ENCODE measurements at places on chromosomes 1 and 21.

DNA sequence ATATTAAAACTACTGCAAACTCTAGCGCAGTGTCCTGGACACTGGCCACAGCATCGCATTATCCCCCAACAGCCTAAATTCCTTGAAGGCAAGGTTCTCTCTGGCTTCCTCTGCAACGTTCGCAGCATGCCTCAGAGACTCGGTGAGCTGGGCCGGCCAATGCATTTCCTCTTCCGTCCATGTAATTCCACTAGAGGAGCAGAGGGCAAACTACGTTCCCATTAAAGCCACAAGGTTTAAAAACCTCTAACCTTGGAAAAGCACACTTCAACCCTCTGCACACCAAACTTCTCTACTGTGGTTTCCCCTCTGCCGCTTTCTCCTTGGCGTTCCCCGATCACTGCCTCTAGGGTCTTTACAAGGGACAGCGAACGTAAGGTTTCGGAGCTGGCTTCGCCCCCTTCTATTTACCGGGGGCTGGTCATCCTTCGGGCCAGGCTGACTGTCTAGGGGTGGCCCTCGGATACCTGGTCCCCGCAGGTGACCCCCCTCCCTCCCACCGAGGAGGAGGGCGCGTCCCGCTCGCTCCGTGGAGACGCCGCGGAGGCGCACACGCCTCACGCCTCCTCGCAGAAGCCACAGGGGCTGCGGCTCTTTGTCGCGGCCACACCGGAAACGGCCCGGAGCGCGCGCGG lies 456 bp upstream of the SMYD2 start:
- peak; percentile 60 for DNase-seq

- no peak for DNase-seq
These were observed 467.6 kb upstream of the PKN2 start for GRCh38 chr1:88216441-88216840.

DNA sequence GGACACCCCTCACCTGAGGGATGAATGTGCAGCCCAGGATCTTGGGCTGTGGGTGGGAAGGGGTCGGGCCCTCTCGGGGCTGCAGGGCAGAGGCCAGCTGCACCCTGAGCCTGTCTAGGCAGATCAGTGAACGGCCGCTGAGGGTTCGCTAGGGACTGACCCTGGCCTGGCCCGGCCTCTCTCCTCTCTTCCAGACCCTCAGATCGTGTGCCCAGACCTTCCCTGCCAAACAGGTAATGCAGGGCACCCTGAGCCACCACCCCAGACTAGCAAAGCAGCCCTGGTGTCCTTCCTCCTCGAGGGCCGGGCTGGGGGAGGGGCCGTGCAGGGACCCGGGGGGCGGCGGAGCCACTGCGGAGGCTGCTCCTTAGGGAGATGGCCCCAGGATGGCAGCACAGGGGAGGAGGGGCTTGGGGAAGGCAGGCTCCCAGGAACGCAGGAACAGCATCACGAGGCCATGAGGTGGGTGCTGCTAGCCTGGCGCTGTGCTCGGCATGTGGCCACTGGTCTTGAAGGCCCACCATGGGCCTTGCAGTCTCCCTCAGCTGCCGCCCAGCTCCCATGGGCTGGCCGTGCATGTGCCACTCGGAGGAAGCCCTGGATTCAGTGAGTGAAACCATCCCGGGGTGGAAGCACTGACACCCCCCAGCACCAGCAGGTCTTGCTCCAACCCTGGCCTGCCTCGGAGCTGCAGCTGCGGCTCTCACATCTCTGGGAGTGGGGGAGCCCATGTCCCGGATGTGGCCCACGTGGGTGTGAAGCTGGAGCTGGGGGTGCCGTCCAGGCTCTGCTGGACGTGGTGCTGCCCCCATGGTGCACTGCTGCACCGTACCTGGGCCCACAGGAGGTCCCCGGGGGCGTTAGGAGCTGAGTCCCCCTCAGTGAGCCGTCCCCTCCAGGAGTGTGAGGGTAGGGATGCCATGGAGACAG lies 28.7 kb downstream of the COL6A2 start:
- DNase-seq, result no peak

DNA sequence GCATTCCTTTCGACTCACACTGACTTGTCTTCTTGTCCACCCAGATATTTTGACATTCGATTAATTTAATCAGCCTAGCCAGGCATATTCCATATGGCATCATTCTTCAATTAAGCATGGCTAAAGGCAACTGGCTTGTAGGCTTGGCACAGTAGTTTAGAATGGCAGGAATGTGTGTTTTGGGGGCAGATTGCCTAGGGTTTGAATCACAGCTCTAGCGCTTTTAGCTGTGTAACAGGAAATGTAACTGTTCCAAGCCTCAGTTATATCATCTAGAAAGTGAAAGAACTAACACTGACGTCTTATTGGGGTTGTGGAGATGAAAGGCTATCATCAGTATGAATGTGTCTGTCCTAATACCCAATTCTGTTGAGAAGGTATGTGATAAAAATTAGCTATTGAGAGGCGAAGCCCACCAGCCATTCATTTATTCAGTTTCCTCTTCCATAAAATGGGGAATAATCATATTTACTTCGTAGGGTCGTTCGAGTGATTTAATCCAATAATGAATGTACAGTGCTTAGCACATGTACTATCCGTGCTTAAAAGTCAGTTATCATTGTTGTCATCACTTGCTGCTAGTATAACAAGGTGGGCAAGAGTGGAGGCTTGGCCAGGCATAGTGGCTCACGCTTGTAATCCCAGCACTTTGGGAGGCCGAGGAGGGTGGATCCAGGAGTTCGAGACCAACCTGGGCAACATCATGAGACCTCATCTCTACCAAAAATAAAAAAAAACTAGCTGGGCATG lies 41.6 kb upstream of the GRHL3 start:
- peak; percentile 38 for DNase-seq

DNA sequence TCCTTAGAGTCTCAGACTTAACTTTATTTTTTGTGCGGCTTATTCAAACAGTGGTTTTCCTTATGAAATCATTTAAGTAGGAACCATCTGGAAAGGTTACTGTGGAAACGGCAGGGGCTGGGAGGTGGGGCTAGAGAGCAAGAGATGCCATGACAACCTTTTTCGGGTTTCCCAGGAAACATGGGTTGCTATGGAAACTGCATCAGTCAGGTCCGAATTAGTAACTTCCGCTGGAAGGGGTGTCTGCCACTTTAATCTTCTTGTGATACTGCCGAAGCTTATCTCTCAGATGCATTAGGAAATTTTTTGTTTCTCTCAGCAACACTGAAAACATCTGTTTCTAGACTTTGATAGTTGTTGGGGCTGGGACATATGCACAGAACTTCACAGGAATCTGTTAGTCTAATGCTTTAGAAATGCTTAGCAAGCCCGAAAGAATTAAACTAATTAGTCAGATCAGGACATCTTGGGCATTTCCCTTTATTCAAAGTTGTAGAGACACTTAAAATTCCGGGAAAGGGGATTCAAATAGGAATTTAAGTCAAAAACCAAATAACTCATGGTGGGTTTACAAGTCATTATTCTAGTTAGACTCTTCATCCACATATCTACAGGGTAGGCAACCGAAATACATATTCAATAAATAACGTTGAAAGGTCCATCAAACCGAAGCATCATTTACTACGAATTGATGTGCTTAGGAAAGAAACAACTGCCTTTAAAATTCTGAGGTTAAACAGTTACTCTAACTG lies 2.6 kb downstream of the KCNA3 start:
- DNase-seq, result no peak

DNA sequence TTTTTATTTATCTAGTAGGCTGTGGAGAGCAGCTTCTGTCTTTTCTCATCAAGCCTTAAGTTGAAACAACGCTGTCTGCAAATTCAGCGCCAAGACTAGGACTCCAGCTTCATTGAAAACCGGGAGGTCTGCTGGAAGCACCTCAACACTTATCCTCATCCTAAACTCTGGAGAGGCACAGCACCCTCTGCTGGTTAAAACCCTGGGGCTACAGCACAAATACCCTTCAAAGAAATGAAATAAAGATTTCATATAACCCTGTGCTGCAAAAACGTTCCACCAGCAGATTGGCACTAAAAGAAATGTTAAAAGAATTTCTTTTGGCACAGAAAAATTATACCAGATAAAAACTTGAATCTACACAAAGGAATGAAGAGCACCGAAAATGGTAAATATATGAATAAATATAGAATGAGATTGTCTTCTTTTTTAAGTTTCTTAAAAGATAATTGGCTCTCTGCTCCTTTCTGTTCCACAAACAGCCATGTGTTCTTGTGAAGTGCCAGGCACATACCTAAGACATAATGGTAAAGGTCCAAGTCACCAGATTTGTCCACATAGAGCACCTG lies 227.7 kb upstream of the SAMSN1 start:
- peak; percentile 2 for DNase-seq

Data from adipocyte (in vitro differentiated cells).